Kidney glomerular epithelial cell (primary cell): ENCODE measurements at places on chromosomes 6 and 20.

DNA sequence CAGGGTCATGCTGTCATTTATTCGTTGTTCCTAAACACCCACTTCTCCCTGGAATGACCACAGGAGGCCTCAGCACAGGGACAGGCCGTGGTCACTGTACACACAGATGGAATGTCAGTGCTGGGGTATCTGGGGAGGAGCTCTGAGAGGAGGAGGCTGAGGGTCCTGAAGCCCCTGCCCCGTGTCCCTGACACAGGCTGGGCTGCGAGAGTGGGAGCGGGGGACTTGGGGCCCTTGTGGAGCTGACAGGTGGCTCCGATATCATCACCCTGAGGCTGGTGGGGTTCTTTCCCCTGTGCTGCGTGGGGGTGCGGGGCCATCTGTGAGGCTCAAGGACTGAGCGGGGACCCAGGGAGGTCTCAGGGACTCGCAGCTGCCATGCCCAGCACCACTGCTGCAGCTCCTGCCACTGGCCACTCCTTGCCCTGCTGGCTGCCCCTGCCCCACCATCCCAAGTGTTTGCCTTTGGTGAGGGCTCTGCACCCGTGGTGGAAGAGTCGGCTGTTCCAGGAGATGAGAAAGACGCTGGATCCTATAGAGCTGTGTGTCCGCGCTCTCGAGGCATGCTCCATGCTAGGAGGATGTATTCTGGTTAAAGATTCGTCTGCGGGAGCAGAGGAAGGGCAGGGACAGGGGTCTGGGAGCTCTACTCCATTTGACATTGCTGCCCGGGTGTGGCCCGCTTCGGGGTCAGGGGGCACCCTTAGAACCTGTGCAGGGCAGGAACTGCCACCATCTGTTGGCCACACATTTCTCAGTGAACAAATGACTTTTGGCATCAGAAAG is 18.9 kb downstream of the NPEPL1 start:
- DNase-seq = no peak

DNA sequence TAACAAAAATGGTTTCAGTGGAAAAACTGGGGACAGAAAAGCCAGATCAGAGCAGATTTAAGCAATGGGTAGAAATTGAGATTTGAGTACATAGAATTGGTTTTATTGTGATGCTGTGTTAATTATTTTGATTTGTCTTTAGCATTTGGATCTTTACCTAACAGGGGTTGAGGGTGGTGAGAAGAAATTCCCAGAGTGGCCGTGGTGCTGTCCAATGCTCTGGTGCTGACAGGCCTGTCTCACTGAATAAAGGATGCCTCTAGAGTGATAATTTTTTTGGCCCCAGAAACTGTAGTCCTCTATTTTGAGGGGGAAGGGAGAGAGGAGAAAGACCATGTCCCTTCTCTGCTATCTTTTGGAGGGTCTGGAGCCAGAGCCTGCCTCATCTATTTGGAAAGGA is 79.1 kb downstream of the LYRM2 start:
- no peak for DNase-seq

DNA sequence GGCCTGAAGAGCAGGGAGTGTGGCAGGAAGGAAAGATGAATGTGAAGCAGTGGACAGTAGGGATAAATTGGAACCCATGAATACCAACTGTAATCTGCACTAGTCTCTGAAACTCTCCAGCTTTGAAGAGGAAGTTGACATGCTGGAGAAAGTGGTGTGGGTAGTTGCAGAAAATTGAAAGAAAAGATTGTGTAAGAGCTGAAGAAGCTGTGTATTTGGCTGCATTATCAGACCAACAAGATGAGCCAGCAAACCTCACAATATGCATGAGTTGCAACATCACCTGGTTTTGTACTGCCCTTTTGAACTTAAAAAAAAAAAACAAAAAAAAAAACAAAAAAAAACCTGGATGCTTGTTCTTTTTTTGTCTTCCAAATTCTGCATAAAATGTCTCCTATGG is 921.9 kb upstream of the EYS start:
- DNase-seq = no peak

DNA sequence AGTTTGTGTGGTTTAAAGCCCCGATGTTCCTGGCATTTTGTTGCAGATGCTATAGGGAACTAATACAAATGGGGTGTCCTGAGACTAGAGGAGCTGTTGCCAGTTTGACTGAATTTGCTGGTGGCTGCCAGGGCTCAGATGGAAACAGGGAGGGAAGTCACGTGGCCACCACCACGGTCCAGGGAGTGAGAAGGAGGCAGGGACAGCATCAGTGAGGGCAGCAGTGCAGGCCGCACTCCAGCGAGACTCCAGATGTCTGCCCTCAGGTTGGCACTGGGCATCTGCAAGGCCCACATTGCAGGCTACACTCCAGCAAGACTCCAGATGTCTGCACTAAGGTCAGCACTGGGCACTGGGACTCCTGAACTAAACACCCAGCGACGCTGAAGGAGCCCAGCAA is 86.2 kb downstream of the RAMACL start:
- DNase-seq = no peak

DNA sequence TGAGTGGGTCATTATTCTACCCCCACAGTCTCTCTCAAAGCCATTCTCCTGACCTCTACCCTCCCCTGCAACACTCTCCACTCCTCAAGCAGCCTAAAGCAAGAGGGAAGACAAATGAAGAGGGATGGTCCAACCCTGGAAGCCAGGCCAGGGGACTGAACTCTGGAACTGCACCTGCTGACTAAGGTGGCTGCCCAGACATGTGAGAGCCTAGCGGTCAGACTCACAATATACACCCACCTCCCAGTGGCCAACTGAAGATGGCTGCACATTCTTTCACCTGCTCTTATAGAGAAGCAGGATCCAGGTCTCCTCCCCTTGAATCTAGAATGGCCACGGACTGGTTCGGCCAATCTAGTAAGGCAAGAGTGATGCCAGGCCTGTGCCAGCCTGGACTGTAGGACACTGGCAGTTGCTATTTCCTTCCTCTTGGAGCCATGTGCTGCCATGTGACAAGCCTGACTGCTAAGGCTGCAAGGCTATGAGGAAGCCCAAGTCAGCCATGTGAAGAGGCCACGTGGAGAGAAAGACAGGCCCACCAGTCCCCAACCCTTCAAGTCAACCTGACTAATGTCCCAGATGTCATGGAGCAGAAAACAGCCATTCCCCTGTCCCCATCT is 31.8 kb downstream of the ACSS1 start:
- DNase-seq = no peak

GRCh38 chr6:105934708-105935107 is 151.4 kb upstream of the PRDM1 start:
- DNase-seq = no peak

GRCh38 chr6:82097676-82098075 is 149.9 kb downstream of the IBTK start:
- DNase-seq = no peak

GRCh38 chr6:126181173-126181741 is 158.7 kb upstream of the CENPW start:
- DNase-seq = no peak

DNA sequence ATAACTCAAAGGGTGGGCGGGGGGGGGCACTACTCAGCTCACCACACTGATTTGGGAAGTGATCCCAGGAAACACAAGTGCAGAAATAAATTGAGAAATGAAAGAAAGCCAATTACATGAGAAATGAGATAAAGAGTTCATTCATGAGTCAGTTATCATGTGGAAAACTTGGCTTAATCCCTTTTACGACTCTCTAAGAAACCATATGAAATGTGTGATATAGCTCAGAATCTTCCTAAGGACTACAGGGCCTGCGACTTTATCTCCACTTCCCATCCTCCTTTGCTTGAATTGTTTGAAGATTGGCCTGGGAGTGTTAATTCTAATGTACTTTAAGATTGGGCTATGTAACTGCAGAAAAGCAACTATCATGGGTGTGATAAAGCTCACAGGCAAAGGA is 3.6 kb upstream of the BTN2A2 start:
- DNase-seq = no peak

GRCh38 chr6:95292011-95292410 is 285.3 kb upstream of the MANEA start:
- no peak for DNase-seq

- DNase-seq = peak; percentile 57
These were observed 171.1 kb downstream of the MCHR2 start for GRCh38 chr6:99822741-99823512.

DNA sequence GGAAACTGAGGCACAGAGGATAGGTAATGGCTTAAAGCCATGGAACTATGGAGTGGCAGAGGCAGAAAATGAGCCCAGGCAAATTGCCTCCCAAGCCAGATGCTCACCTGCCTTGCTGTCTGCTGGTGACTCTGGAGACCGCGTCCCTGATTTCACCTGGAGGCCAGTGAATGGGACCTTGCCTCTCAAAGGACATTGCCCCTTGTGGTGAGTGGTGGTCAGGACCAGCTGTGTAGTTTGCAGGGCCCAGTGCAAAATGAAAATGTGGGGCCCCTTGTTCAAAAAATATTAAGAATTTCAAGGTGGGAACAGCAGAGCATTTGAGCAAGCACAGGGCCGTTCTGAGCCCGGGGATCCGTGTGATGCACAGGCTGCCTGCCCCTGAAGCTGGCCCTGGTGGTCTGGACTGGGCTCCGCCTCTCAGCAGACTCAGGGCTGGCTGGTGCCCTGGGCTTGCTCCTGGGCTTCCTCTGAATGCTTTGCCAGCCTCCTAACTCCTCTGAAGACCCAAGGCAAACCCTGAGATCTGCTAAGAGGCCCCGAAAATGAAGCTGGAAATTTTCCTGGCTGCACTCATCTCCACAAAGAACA is 19.8 kb upstream of the KCNG1 start:
- no peak for DNase-seq

GRCh38 chr6:106287215-106287614 is 38.3 kb downstream of the ATG5 start:
- no peak for DNase-seq

- DNase-seq = no peak
These were observed 29.9 kb upstream of the SMOC2 start for GRCh38 chr6:168411130-168411529.

- peak; percentile 52 for DNase-seq
These were observed 513.7 kb upstream of the SULF2 start for GRCh38 chr20:48298851-48299484.

- DNase-seq = peak; percentile 85
These were observed 165.9 kb downstream of the SASH1 start for GRCh38 chr6:148508401-148509041.

- DNase-seq = no peak
These were observed 108.5 kb upstream of the CHD6 start for GRCh38 chr20:41726727-41727126.

DNA sequence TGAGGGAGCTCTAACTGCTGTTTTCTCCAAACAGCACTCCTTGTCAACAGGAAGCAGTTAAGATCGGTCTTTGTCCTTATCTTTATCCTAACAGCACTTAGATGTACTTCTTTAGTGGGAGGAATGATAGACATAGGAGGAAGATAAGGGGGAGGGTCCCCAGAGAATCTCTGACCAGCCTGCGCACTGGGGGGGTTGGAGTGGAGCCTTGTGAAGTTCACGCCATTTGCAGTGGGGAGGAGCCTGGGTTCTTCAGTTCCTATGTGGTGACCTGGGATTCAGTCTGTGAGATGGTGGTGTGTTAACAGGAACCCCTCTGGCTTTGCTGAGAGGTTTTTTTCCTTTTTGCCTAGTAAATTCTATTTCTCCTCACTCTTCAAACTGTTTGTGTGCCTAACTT is 18.1 kb upstream of the ASCC3 start:
- no peak for DNase-seq

GRCh38 chr6:135319819-135320218 is 138.7 kb downstream of the MYB start:
- no peak for DNase-seq

GRCh38 chr6:137820425-137820824 is 46.6 kb upstream of the TNFAIP3 start:
- DNase-seq = no peak

DNA sequence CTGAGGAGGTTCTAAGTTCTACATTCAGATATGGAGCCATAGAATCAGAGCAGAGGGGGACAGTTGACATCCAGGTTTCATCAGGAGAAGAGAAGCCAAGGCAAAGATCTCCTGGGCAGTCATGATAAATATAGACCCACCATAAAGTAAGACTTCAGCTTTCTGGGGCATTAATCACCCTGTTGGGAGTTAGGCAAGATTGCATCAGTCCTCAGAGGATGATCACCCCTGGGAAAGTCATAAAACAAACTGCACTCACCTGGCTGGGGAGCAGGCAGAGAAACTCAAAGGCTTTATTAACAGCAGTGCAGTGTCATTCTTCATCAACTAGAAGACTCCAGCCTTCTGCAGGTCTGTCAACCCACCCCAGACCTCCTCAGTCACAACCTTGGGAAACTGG is 301.3 kb upstream of the JARID2 start:
- DNase-seq = no peak

DNA sequence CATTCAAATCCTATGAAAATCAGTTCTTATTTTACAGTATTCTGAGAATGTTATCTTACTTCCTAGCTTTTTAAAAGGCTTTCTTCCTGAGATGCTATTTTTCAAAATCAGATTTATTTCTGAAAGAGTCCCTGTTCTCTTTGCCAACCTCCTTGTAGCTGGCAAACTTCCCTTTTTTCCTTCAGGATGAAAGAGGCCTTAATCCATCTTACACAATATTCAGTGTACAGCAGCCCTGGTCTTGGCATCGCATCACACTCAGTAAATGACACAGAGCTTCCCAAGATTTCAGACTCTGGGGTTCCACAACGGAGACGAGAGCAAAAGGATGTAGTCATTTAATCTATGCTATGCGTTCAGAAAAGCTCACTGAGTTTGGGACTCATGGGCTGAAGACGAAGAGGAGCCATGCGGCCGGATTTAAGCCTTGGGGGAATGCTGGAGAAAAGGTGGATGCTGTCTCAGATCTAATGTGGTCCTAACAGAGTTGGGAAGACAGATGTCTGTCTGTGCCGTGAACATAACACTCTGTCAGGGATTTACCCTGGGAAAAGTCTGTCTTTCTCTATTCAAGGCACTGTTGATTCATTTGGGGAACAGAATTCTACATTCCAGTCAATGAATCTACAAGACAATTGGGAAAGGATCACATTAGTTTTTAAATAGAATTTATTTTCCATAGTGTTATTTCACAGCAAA is 616.4 kb upstream of the AGPAT4 start:
- DNase-seq = no peak

DNA sequence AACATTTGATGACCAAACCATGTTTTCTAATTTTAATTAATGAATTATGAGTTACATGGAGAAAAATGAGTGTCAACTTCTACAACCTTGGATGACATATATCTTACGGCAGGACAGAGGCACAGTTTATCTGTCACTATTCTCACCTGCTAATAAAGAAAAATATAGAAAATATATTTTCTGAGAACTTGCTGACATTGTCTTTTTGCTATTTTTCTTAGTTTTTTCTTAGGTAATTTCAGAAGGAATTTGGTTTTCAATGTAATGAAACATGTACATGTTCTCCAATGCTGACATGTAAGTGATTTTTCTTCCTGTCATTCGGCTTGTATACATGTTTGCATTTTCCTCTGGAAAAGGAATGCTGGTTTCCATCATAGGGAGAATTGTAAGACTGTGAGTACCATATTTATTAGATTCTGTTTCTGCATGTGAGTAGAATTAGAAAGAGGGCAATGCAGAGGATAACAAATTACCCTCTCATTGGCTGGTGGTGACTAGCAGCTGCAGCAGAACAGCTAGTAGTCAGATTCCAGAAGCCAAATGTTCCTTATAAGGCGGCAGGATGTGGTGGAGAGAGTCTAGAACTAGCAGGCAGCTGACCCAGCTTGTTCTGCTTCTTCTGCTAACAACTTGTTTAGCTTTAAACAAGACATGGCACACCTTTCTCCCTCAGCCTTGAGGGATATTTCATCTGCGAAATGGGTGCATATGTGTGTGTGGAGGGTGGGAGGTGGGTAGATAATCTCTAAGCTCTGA is 132.8 kb upstream of the SPACA1 start:
- no peak for DNase-seq

GRCh38 chr6:130324657-130325056 is 41.2 kb upstream of the TMEM200A start:
- peak; percentile 9 for DNase-seq
